ENCODE measurements at places on chromosomes 4 and X.

GRCh38 chrX:16187024-16187760 is 19.9 kb downstream of the MAGEB17 start:
- no peak for DNase-seq

GRCh38 chr4:137961051-137961438 is 281.1 kb downstream of the SLC7A11 start:
- DNase-seq, result no peak

GRCh38 chr4:56440983-56441382 is 4.9 kb downstream of the PAICS start:
- DNase-seq, result no peak

DNA sequence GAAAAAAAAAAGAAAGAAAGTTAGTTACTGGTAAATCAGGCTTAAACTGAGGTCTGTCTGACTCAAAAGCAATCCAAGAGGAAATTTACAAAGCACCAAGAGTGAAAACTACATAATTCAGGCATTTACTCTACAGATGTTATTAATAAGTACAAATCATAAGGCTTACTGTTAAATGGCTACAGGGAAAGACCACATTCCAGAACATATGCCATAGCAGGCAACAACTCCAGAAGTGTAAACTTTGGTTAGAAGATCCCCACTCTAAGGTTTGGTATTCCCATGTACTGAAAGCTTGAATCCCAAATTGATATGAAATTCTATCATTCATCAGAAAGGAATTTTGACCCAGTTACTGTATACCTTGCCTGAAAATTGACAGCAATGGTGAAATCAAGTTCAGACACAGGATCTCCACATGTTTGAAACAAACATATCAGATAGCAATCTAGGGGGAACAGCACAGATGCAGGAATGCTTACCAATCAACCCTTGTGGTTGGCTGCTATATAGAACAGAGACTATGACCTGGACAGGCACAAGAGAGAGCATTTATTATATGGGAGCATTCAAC is 6.6 kb downstream of the USP26 start:
- DNase-seq, result no peak

- DNase-seq, result no peak
Measured at GRCh38 chr4:158870626-158871334, 102.0 kb downstream of the FNIP2 start.

DNA sequence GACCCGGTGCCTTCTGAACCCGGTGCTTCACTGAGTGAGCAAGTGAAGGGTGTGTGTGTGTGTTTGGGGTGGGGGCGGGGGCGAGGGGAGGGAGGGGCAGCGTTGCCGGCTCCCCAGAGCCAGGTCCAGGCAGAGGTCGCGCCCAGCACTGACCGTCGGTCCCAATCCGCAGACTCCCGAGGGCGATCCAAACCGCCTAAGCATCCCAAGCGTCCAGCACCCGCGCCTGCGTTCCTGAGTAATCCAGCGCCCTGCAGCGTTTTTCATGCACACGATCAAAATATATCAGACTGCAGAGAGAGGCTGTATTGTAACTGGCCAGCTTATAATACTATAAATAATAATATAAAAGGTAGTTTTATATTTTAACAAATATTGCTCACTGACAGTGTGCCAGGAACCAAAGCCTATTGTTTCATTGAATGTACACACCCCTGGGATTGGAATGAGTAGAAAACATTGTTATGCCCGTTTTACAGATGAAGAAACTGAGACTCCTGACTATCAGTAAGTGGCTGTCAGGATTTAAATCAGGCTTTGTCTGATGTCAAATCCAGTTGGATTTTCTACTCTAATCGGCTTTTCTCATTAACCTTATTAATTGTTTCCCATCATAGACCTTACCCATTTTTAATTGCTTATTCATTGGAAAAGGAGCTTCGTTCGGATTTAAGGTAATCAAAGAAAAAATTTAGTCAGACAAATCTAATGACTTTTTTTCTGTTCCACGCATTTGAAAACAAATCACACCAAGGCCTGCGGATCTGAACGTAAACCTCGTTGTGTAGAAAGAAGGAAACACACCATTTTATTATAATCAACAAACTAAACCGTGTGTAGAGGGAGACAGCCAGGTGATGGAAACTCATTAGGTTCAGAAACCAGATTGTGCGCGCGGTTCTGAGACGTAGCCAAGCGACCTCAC is 4.0 kb upstream of the NKX3-2 start:
- DNase-seq, result no peak

DNA sequence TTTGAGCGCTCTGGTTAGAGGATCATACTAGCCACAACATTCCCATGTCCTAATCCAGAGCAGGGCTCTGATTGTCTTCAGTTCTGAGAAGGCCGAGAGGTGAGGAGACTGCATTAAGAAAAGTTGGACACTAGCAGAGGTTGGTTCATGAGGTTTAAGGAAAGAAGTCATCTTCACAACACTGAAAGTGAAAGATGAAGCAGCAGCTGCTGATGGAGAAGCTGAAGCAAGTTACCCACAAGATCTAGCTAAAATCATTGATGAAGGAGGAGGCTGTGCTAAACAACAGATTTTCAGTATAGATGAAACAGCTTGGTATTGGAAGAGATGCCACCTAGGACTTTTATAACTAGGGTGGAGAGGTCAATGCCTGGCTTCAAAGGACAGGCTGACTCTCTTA is 36.8 kb downstream of the RAP1GDS1 start:
- no peak for DNase-seq

DNA sequence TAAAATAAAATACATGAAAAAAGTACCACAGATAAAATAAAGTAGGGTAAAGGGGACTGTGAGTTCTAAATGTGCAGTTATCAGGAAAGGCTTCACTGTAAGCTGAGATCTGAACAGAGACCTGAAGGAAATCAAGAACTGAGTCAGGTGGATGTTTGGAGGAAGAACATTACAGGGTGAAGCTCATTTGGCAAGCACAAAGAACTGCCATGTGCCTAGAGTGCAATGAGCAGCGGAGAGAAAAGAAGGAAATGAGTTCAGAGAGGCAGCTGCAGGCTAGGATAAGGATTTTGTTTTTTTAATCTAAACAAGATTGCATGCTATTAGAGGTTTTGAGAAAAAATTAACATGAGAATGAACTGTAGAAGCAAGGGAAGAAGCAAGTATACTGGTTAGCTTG is 373.1 kb downstream of the STPG2 start:
- DNase-seq, result no peak

GRCh38 chrX:13888284-13888683 is 71.4 kb upstream of the GPM6B start:
- DNase-seq, result no peak

DNA sequence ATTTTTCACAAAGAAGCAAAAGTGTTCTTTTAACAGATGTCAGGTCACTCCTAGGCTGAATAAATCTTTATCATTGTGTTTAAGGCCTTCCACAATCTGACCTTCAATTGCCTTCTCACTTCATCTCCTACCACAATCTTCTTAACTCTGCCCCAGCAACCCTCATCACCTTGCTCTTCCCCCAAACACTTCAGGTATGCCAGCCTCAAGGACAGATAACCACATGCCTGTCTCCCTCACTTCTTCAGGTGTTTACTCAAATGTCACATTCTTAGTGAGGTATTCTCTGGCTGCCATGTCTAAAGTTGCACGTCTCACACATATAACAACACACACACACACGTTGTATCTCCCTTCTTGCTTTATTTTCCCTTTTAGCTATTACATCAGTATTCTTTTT is 146.5 kb downstream of the ANKRD50 start:
- no peak for DNase-seq

GRCh38 chr4:110480031-110480549 is 4.1 kb downstream of the ENPEP start:
- no peak for DNase-seq

DNA sequence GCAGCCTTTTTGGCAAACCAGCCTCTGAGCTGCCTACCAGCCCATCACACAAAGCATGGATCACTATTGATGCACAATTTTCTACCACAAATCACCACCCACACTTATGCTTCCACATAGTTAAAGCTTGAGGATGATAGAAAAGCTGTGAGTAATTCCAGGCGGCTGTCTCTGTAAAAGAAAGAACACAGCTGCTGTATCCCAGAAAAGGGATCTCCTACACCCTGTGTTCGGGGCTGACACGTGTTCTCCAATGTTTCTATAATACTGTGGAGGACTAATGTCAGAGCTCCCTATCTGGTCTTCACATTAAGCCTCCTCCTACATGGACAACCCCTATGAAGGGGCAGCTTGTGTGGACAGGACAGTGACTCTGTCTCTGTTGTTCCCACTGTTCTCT is 12.5 kb upstream of the BRS3 start:
- DNase-seq, result no peak

DNA sequence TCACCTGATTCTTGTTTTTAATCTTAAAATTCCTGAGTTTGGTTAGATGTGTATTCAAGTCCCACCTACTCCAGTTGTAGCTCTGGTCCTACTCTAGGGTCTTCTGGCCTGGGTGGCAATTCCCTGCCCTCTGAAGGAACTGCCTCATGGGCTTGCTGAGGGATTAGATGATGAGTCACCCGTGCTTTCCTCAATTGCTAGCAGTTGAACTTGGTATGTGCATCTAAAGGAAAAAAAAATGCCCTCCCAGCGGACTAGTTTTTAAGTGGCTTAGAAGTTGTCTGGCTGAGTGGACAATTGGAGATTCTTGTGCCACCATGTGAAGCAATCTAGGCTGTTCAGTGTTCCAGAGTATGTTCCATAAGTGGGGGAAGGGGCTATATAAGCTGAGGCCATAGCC is 127.0 kb downstream of the CCNG2 start:
- DNase-seq, result no peak

DNA sequence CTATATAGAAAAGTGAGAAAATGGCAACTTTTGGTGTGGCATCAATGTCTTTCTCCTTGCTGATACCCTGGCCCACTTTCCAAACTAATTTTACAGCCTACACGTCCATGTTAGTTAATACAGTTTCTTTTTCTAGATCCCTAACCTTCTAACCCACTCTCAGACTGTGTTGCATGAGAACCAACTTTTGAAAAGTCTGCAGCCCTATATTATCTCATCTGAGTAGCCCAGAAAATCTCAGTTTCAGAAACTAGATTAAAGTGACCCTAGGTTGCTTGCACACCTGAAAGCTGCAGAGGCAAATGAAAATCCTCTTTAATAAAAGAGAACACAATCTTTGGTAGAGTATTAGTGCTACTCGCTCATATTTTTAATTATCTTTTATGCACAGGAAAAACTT is 371.6 kb upstream of the EMCN start:
- no peak for DNase-seq

DNA sequence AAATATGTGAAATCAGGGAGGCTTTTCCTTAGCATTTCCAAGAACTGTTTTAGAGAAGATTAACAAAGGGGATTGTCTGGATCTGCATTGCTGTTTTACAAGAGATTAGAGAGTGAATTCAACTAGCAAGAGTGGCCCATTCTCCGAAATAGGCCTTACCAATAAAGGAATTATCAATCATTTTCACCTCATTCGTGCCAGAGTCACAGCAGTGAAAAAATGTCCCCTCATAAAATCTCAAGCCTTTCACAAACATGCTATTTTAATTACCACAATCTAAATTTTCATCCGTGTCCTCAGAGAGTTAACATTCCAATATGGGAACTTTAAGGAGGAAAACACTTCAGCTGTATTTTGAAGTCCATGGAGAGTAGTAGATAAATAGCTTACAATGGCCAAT is 979.6 kb downstream of the RPA4 start:
- no peak for DNase-seq

GRCh38 chrX:87901060-87901459 is 383.5 kb downstream of the KLHL4 start:
- DNase-seq, result no peak

DNA sequence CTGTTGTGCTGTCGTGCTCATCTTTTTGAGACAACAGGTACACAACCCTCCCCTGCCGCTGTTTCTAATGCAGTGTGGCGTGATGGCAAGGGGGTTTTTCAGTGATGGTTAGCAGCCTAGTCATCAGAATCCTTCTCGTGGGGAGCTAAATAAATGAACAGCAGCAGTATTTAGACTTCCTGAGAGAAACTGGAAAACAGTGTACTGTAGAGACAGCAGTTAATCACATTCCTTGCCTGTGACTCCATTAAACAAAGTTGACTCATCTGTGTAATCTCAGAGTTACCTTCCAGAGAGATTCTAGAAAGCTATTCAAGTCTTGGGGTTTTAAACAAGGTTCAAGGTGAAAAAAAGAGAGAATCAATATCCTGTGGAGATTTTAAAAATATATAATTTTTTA is 1753.2 kb upstream of the PCDH7 start:
- DNase-seq, result no peak

GRCh38 chrX:97705936-97706335 is 822.2 kb downstream of the RPA4 start:
- no peak for DNase-seq

DNA sequence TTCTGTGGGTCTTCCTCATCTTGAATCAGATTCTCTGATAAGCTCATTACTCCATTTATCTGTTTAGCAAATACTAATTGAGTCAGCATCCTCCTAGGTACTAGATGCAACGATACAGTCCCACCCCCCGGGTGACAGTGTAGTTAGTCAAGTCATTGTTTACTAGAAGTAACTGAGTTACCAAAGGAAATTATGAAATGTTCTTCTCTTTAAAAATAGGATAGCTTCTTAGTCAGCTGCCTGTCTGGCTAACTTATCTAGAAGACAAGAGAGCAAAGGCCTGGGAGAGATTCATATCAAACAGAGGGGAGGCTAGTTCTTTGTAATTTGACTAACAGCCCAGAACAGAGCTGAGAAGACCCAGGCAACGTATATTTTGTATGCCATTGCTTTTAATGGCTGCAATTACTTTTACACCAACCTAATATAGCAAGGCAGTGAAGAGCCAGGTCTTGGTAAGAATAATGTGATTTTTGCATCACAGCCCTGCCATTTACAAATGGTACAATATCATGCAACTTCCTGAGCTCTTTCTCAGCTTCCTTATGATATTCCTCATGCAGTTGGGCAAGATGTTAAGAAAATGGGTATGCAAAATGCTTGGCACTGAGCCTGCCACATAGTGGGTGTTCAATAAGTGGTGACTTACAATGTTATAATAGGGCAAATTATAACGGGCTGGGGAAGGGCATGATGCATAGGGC is 149.9 kb downstream of the CHIC2 start:
- no peak for DNase-seq

DNA sequence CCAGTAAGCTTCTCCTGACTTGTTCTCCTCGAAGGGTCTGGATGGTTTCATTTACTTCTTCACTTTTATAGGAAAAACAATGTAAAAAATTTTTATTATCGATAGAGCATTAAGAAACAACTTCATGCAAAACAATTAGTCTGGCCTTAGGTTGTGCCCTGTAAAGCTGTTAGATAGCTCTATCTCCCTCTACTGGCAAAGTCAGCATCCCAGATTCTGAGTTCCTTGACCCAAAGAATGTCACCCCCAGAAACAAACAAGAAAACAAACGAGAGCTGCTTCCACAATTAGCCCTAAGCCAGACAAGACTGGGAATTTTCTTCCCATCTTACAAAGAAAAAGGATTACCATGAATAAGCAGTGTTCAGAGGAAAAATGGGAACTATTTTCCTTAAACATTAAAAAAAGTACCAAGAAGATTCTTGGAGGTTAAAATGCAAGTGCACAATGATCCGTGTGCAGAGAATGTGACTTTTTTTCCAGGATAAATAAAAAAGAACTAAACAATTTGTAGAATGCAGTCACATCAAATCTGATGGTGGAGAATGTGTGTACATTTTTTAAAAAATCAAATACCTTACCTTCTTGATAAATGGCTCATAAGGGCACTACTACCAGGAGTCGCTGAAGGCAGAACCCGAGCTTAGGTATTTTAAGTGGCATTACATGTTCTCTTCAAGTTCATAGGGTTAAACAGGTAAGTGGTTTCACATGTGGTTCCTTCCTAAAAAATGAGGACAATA is 293.2 kb downstream of the FBXO8 start:
- DNase-seq, result peak; percentile 42

GRCh38 chr4:24683116-24683515 is 98.8 kb upstream of the DHX15 start:
- no peak for DNase-seq

- DNase-seq, result no peak
Measured at GRCh38 chrX:96824166-96824565, 59.5 kb upstream of the RPA4 start.
